ENCODE measurements at places on chromosomes 7 and 10.

DNA sequence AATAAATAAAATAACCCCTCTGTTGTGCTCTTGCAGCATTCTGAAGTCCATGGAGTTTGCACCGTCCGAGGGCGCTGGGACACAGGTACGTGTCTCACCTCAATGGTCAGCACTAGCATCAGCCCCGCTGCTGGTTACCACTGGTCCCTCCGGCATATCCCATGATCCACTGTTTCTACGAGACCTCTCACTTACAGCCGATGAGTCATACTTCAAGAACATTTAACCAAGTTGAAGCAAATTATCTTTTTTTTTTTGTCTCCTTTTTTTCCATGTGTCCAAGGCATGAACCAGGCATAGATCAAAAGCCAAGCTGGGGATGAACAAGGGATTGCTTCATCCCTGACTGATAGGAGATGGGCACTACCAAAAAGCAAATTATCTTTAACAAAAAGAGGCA lies 92.9 kb upstream of the SH2B2 start:
- DNase-seq = peak; percentile 64

GRCh38 chr7:139830782-139831501 lies 1.9 kb downstream of the TBXAS1 start:
- no peak for DNase-seq

GRCh38 chr10:77782328-77783061 lies 144.1 kb downstream of the DLG5 start:
- no peak for DNase-seq

- DNase-seq = no peak
Observed at GRCh38 chr10:89644691-89644966, 413 bp downstream of the PANK1 start.

DNA sequence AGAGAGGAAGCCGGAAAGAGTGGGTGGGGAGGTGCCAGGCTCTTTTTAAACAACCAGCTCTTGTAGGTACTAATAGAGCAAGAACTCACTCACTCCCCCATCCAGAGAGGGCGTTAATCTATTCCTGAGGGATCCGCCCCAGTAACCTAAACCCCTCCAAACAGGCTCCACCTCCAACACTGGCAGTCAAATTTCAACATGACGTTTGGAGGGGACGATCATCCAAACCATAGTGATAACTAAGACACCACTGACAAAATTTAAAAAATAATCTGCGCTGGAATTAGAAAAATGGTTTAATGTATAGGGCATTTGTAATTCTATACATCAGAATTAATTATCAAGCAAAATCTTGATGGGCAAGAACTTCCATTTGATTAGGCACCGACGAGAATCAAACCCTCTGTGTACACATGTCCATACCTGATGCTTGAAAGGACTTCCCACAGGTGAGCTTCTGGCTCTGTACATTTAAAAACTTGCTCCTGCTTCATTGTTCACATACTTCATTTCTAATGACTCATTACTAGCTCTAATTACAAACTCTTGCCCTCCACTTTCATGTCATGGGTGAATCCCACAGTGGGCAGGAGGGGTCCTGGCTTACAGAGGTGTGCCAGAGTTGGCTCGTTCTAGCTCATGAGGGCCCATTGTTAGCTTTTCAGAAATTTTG lies 20.6 kb upstream of the KDM7A start:
- DNase-seq = no peak

GRCh38 chr7:130458257-130458656 lies 17.4 kb upstream of the CEP41 start:
- DNase-seq = no peak

- DNase-seq = no peak
Observed at GRCh38 chr10:103983367-103983911, 16.5 kb downstream of the SLK start.

GRCh38 chr10:133378251-133379096 lies 588 bp upstream of the PAOX start:
- DNase-seq = peak; percentile 52

- no peak for DNase-seq
Observed at GRCh38 chr7:54857294-54857693, 98.3 kb upstream of the SEC61G start.

DNA sequence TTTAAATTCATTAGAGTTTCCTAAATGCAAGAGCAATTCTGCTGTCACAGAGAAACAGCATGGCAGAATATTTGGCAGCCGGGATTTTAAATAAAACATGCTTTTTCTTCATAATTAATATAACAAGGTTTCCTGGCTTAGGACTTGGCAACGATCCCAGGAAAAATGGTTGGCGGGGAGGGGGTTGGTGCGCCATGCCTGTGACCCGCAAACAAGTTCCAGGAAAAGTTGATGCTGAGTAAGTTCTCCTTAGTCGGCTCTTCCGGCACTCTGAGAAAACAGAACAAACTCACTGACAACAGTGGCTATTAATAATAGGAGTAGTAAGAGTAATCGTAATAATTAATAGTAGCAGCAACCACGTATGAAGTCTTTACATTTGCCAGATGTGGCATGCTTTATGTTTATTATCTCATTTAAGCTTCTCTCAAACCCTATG lies 4.6 kb downstream of the HABP2 start:
- DNase-seq = peak; percentile 26

DNA sequence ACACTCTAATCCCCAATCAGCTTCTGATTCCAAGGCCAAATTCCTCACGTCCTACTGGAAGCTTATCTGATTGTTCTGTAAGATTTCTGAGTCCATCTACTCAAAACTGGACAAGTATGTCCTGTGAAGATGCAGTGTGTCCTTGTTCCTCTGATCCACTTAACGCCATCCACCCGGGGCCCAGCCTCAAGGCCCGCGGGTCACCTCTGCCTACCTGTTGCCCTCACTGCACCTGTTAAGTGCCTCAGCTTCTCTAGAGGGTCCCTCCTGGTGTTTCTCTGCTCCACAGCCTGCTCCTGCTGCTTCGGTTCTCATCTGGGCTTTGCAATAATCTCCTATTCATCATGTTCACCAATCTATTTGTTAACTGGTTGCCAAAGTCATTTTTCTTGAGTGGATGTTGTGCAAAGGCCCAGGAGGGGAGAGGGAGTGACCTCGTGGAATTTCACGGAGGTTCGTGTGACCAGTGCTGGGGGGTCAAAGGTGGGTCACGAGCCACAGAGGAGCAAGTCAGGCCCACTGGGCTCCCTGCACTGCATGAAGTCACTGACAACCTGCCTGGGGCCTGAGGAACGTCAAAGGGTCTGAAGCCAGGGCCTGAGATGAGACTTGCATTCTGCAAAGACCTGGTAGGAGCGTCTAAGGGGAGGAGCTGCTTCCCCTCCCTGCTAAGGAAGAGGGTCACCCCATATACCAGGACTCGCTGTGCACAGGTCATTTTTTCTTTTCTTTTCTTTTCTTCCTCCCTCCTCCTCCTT lies 338.1 kb downstream of the WDR37 start:
- DNase-seq = no peak

DNA sequence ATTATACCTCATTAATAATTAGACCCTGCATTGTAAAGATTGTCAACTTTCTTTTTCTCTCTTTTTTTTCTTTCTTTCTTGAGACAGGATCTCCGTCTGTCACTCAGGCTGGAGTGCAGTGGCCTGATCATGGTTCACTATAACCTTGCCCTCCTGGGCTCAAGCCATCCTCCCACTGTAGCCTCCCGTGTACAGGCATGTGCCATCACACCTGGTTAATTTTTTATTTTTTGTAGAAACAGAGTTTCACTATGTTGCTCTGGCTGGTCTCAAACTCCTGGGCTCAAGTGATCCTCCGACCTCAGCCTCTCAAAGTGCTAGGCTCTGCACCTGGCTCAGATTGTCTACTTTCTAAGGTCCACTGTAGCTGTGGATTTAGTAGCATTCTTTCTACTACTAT lies 50.7 kb downstream of the MDFIC start:
- DNase-seq = no peak

GRCh38 chr7:47544416-47544815 lies 37.5 kb downstream of the TNS3 start:
- no peak for DNase-seq

GRCh38 chr7:104327534-104327933 lies 869 bp upstream of the LHFPL3 start:
- no peak for DNase-seq

- DNase-seq = no peak
Observed at GRCh38 chr10:70357565-70357964, 24.9 kb downstream of the LRRC20 start.

DNA sequence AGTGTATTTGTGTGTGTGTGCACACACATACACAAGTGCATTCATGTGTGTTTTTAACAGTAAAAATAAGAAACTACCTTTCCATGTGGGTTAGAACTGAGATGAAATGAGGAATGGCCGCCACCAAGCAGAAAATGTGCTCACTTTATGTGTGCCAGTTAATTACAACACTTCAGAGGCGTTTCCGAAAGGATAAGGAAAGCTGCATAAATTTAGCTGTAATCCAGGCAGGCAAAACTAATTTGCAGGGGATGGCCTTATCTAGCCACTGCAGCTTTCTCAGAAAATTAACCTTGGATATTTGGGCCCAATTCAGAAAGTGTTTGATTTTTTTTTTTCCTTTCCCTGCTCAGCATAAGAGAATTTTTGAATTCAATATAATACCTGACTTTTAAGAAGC lies 328.8 kb upstream of the PHF14 start:
- no peak for DNase-seq

DNA sequence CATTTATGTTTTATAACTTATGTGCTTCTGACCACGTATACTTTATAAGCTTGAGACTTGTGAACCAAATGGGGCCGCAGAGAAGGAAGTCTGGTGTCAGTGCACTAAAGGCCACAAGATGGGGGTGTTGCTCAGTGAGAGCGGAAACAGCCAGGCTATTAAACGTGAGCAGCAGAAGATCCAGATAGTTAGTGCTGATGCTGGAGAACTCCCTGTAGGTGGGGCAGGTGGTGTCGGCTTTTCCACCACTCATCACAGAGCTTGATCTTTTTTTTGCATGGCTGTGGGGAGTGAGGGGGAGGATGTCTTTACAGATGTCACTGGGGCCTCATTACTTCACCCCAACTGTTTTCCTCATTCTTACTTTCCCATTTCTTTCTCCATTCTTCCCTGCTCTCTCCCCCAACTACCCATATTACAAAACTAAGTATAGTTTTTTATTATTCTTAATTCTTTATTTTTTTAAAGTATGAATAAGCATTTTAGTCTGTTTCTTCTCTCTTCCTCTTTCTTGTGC lies 34.7 kb downstream of the ACADSB start:
- DNase-seq = peak; percentile 87

Measured in choroid plexus epithelial cell (primary cell).